ENCODE measurements at places on chromosomes 11 and 22.

DNA sequence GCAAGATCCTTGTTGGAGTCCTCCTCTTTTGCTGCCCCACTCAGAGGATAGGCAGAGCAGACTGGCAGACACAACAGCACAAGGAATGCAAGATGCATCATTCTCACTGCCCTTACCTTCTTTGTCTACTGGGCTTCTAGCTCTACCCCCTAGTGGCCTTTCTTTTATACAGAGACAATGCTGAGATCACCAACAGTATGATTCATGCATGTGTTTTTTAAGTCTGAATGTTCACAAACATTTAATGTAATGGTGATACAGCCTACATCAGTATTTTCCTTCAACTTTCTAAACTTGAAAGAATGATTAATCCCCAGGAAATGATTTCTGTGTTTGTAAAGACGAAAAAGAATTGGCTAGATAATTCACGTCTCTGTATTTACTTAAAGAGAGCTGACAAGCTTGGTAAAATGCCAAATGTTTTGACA is at the start of gene MMP10:
Gene MMP10, minus strand, starts transcription at position 138 of the 428 bp plus-strand sequence. Its CDS starts 37 bp downstream, at position 101.
- DNase-seq = no peak

GRCh38 chr11:117735350-117735977 is 61.6 kb downstream of the DSCAML1 start:
- DNase-seq = no peak

- no peak for DNase-seq
These were observed at the start of gene MOB2 for GRCh38 chr11:1486054-1486825. MOB2 (minus strand) TSS chr11:1486779; CDS start chr11:1486556, 223 bp downstream.

DNA sequence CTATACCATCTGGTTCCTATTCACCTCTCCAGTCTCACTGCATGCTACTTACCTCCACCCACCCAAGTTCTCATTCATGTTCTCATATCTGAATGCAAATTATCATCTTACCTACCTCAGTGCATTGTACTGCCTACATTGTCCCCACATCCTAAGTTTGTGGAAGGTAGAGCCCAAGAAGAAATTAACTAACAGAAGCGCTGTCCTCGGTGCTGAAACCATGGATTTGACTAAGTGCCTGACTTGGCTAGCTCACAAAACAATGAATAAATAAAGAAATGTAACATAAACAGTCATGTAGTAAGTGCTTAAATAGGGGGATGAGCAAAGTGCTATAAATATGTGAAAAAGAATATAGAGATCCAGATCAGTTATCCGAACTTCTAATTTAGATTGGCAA is 63.2 kb downstream of the GRIA4 start:
- DNase-seq = no peak

- DNase-seq = no peak
These were observed 33.4 kb downstream of the ARFGAP2 start for GRCh38 chr11:47143322-47143721.

- no peak for DNase-seq
These were observed 535.1 kb downstream of the KCNA4 start for GRCh38 chr11:29481738-29482137.

DNA sequence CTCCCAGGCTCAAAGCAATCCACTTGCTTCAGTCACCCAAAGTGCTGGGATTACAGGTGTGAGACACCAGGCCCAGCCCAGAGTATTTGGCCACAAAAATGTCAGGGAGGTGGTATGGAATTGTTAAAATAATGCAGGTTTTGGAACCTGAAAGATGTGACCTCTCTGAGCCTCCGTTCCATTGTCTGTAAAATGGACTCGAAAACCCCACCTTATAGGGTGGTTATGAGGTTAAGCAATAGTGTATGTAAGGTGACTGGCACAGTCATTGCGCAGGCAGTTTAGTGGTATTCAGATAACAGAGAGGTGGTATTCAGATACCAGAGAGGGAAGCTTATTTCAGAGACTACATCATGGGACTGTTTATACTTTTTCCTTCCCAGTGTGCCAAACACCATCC is 52.5 kb upstream of the PRSS23 start:
- DNase-seq = no peak

- no peak for DNase-seq
These were observed 24.6 kb downstream of the MOV10L1 start for GRCh38 chr22:50114221-50115021.

DNA sequence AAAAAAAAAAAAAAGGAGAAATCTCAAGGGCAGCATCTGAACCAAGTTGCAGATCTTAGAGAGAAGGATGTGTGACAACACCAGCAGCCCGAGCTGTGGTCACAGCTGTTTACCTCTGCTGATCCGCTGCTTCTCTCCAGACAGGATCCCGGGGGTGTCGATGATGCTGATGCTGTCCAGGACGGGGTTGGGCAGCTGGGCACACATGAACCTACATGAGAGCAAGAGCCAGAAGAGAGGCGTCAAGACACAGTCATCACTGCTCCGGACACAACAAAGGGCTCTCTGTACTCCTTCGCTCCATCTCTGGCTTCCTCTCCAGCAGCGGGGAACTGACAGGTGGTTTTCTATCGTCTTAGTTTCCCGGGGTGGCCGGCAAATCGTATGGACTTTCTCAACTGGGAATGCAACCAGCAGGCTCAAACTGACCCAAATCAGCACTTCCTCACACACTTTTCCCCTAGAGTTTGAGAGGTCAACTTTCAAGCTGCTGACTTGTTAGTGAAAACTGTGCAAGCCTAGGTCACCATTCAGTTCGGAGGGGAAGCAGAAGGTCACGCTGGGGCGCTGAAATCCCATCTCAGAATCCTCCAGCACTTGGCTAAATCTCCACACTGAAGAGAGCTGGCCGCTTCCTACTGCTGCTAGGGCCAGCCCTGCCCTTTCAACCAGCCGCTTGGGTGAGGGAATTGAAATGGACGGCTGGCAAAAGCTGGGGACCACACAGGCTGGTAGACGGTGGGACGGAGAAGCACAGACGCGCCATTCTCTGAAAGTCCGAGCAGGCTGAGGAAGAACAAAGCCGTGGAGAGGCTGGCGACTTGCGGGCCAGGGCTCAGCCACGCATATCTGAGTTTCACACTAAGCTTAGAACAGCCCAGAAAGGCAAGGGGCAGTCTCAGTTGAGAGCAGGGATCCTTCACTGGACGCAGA is 3.8 kb downstream of the EHD1 start:
- DNase-seq = no peak

DNA sequence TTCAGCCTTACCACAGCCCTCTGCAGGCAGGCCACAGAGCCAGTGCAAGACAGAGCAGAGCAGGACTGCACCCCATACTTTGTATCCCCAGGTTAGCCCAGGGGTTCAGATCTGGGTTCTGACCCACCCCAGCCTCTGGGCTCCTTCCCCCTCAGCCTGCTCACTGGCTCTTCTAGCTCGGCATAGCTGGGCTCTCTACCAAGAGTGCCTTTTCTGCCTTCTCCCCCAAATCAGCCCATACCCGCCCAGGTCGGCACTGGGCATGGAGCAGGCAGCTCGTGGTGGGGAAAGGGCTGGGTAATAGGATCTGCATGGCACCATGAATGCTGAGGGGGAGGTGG is 8.3 kb downstream of the RELT start:
- DNase-seq = no peak

DNA sequence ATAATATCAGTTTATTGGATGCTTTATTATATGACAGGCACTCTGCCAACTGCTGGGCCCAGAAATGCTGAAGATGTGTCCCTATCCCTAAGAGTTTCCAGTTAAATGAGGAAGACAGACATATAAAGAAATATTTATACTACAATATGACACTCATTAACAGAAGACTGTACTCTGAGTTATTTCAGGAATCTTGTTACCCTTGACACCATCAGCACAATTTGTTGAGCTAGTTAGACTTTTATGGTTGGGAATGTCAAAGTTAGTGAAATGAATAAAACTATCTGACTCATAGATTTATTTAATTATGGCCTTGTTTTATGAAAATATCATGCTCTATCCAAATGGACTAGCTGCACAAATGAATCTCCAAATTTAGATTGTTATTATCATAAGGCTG is 25.6 kb upstream of the MSANTD4 start:
- no peak for DNase-seq

DNA sequence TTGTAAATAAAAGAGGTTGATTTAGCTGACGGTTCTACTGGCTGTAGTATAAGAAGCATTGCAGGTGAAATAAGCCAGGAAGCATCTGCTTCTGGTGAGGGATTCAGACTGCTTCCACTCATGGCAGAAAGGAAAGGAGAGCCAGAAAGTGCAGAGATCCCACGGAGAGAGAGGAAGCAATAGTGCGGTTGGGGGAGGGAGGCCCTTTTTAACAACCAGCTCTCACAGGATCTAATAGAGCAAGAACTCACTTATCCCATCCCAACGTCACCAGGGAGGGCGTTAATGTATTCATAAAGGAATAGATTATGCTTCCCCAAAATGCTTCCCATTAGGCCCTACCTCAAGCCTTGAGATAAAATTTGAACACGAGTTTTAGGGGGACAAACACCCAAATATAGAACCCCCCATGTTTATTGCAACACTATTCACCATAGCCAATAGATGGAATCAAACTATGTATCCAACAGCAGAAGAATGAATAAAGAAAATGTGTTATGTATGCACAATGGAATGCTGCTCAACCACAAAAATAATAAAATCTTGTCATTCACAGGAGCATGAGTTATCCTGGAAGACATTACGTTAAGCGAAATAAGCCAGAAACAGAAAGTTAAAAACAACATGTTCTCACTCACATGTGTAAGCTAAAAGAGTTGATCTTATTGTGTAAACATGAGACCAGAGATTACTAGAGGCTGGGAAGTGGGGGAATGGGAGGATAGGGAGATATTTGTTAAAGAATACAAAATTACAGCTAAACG is 908.3 kb upstream of the ANO3 start:
- no peak for DNase-seq

- DNase-seq = no peak
These were observed 25.3 kb upstream of the PATE1 start for GRCh38 chr11:125720781-125721180.

- DNase-seq = no peak
These were observed 21.2 kb downstream of the ARRB1 start for GRCh38 chr11:75330291-75330690.

- no peak for DNase-seq
These were observed 1.6 kb downstream of the MRPL17 start for GRCh38 chr11:6681505-6681904.

GRCh38 chr22:43377896-43378704 is 33.7 kb upstream of the MPPED1 start:
- DNase-seq = no peak

DNA sequence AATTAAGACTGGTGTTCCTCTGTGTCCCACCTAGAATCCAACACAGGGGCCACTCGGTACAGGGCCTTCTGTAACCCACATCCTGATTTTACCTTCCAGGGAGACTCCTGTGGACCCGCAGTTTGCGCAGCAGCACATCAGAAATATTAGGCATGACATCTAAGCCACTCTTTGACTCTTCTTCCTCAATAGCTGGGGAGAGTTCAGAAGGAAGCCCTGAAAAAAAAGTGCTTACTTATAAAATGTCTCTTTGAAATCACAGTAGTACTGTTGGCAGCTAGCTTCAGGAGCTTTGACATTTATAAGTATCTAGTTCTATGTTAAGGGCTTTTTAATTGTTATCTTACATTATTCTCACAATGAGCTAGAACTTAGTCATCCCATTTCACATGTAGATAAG is 41.2 kb upstream of the LYVE1 start:
- DNase-seq = no peak

DNA sequence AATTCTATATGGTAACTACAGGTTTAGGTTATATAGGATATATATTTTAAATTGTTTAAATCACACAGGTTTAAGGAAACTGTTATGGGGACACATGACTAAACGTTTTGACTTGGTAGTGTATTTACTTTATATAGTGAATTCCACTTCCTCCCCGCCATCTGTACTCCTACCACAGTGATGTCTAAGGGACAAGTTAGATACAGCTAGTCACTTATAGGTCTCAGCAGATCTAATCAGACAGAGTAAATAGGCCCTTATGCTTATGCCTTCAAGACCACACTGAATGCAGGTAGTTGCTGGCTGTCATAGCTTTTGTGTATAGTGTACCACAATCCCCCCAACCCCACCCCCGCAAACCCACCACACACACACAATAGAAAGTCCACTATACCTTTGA is 8.2 kb downstream of the SESN3 start:
- no peak for DNase-seq

GRCh38 chr11:62393061-62393611 is 25.7 kb upstream of the SCGB1A1 start:
- no peak for DNase-seq

DNA sequence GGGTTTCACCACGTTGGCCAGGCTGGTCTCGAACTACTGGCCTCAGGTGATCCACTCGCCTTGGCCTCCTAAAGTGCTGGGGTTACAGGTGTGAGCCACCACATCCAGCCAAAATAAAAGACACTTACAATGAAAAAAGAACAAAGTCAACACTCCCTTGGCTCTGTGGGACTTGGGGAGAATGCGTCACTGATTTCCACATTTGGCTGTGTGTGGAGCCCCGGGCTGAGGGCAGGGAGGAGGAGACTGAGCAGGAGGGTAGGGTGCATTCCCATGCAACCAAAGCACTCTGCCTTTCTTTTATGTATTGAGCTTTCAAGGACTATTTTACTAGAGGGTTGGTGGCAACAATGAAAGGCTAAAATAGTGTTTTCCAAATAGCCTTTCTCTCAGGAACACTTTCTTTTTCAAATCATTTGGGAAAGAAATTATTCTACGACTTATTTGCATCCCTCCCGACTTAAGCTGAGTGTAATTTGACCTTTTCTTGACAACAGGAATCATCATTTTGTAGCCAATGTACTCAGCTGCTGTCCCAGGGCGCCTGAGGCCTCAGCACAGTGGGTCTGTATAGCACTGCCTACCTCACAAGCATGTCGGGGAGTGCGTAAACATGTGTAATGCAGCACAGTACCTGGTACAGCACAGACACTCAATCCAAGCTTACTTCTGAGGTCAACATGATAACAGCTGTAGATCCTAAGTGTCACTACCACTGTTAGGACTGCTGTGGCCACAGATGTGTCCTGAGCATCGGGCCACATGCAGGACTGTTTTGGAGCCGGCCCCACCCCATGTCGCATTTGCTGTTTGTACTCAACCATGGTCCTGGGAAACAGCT is 10.1 kb upstream of the SERPIND1 start:
- no peak for DNase-seq

DNA sequence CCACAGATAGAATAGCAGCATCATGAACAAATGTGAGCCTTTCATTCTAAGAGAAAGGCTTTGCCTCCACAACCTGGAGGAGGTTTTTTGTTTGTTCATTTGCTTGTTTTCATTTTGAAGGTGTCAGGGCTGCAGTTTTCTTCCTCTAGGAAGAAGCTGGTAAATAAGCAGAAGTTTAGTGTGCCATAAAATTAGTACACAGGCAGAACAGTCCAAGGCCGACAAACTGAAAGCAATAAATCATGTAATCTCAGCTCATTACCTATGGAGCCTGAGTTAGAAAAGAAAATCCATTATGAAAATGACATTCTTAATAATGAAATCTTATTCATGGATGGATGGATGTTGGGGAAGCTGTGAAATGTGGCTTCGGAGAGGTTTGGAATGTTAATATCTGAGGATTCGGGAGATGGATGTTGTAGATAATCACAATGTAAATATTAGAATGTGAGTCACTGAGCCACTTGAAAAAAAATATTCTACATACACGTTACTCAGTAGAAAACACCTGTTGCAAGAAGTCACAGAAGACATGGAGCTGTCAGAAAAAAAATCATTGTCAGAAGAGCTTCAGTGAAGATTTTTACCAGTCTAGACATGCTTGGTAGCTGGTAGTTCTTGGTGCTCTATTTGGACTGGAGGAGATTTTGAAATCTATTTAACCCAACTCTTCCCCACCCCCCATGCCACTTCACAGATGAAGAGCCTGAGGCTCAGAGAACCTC is 15.0 kb upstream of the ZDHHC13 start:
- no peak for DNase-seq
